Fibroblast of skin of left quadriceps (primary cell): ENCODE measurements at places on chromosomes 6 and 20.

GRCh38 chr6:83193747-83194566, 800 bp downstream of the RWDD2A start:
- DNase-seq: no peak

GRCh38 chr20:10468340-10468845, 33.3 kb downstream of the SLX4IP start:
- DNase-seq: no peak

- DNase-seq: no peak
Measured at GRCh38 chr6:89122625-89123024, 4.8 kb upstream of the SRSF12 start.

DNA sequence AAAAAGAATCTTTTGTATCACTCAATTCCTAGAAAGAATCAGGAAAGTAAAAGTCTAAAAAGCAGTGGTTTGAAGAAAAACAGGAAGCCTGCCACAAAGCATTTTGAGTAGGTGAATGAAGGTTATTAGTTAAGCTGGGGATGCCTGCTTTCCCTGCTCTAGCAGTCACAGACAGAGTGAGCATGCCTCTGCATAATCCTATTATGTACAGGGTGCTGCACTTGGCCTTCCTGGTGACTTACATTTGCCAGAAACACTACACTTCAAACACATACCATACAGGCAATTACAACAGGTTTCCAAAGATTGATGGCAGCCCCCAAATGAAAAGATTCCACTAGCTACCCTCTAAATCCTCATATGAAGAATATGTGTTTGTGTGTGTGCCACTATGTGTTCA, 130.8 kb downstream of the TPBG start:
- no peak for DNase-seq

DNA sequence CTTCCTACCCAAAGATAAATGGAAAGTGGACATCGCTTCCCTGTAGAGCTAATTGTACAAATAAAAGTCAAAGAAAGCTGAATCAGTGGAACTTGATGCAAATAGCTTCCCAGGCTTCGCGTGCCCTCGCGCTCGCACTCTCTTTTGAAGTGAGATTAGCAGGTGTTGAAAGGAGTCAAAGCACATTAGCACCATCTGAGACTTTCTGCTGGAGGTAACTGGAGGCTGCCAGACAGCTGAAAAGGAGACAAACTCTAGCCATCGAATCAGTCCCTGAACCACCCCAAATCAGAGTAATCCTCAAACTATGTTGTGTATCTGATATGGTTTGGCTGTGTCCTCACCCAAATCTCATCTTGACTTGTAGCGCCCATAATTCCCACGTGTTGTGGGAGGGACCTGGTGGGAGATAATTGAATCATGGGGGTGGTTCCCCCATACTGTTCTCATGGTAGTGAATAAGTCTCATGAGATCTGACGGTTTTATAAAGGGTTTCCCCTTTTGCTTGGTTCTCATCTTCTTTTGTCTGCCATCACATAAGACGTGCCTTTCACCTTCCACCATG, 23.7 kb downstream of the SULF2 start:
- no peak for DNase-seq

DNA sequence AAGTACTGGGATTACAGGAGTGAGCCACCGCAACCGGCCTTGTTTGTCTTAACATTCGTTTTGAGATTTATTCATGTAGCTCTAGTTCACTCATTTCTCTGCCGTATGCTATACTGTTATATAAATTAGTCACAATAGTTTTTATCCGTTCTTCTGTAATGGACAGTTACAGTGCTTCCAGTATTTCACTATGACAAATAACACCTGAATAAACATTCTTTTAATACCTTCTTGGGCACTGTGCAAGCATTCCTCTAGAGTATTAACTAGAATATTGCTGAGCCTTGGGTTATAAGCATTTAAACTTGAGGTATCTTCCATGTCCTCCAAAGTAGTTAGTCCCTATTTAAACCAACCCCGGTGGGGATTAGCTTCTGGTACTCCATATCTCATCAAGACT, 45.6 kb downstream of the STK38 start:
- no peak for DNase-seq
